Renal pelvis (tissue), 12 donors: ENCODE measurements at places on chromosomes 3 and 15. TPM values are rescaled to one million over a fixed set of nuclear protein-coding genes. Genes with fewer than 3 reads are reported as not detected.

Gene WNT7A
- polyA plus RNA-seq = not detected

Gene TNIK
- 23.7 TPM for polyA plus RNA-seq

Gene CCDC191
- polyA plus RNA-seq = 13.4 TPM

Gene DUOXA1
- polyA plus RNA-seq = 0.33 TPM

Gene SYNPR
- polyA plus RNA-seq = not detected

Gene GOLGA8S
- 0.64 TPM for polyA plus RNA-seq

Gene CHRD
- polyA plus RNA-seq = 12.5 TPM

Gene FANCI
- 39.4 TPM for polyA plus RNA-seq

Gene PCNP
- 183 TPM for polyA plus RNA-seq

Gene ITIH3
- polyA plus RNA-seq = 9.5 TPM

Gene ZNF385D
- polyA plus RNA-seq = 9.5 TPM

Gene CDHR4
- not detected for polyA plus RNA-seq

Gene GHSR
- polyA plus RNA-seq = not detected

Gene CFAP91
- 34.8 TPM for polyA plus RNA-seq

Gene GRAMD2A
- polyA plus RNA-seq = 21.3 TPM

Gene ECE2
- 0.10 TPM for polyA plus RNA-seq

Gene RPL14
- polyA plus RNA-seq = 1,850 TPM

Gene ALPK3
- polyA plus RNA-seq = 27.2 TPM

Gene GUCA1C
- 0.57 TPM for polyA plus RNA-seq

Gene RTP3
- not detected for polyA plus RNA-seq

Gene GSK3B
- 47.6 TPM for polyA plus RNA-seq

Gene PAQR5
- 40.6 TPM for polyA plus RNA-seq

Gene ARPIN
- 25.7 TPM for polyA plus RNA-seq

Gene IL17RD
- 55.1 TPM for polyA plus RNA-seq

Gene ERICH6
- polyA plus RNA-seq = 1.00 TPM

Gene PARP15
- polyA plus RNA-seq = 0.36 TPM

Gene OR5H15
- polyA plus RNA-seq = not detected

Gene PLS1
- 24.8 TPM for polyA plus RNA-seq

Gene UBA7
- polyA plus RNA-seq = 36.8 TPM

Gene PRR20G
- polyA plus RNA-seq = not detected

Gene RAB27A
- 15.1 TPM for polyA plus RNA-seq

Gene ITGB5
- 104 TPM for polyA plus RNA-seq

Gene FILIP1L
- 20.2 TPM for polyA plus RNA-seq

Gene GPR15
- not detected for polyA plus RNA-seq

Gene HDGFL3
- 77.1 TPM for polyA plus RNA-seq

Gene ISLR
- polyA plus RNA-seq = 46.3 TPM

Gene TLR9
- 0.09 TPM for polyA plus RNA-seq

Gene NANOGP8
- not detected for polyA plus RNA-seq

Gene CYP1A2
- polyA plus RNA-seq = 0.21 TPM

Gene SCN11A
- polyA plus RNA-seq = 0.68 TPM
